NCI-H510A treated with DMSO at 0.1 percent for 48 hours (cell line): ENCODE measurements at places on chromosomes 12 and 14.

GRCh38 chr12:6266971-6267721 lies 43.3 kb upstream of the PLEKHG6 start:
- DNase-seq: no peak

GRCh38 chr14:70283156-70283555 lies 76.3 kb downstream of the COX16 start:
- DNase-seq: peak; percentile 88

DNA sequence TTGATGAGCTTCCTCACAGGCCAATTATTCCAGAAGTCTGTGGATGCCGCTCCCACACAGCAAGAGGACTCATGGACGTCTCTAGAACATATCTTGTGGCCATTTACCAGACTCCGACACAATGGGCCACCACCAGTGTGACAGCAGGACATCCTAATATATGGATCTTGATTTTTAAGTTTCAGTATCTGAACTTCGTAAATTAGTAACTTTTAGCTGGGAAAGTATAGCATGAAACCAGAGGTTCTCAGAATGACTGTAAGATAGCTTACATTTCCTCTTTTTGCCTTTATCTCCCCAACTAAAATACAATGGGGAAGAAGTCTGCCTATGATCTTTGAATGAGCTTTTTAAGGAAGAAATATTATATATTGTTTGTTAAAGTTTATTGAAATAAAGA lies 87.0 kb downstream of the DNAI7 start:
- no peak for DNase-seq

GRCh38 chr12:120618954-120619615 lies 21.3 kb upstream of the CABP1 start:
- no peak for DNase-seq

- DNase-seq: peak; percentile 55
These were observed 13.1 kb downstream of the ASIC1 start for GRCh38 chr12:50070314-50071060.

GRCh38 chr14:100440207-100440631 lies 117.1 kb downstream of the SLC25A47 start:
- DNase-seq: peak; percentile 82

GRCh38 chr12:127899971-127900370 lies 367.0 kb upstream of the TMEM132C start:
- no peak for DNase-seq

GRCh38 chr14:95155045-95155444 lies 2.3 kb downstream of the DICER1 start:
- no peak for DNase-seq

DNA sequence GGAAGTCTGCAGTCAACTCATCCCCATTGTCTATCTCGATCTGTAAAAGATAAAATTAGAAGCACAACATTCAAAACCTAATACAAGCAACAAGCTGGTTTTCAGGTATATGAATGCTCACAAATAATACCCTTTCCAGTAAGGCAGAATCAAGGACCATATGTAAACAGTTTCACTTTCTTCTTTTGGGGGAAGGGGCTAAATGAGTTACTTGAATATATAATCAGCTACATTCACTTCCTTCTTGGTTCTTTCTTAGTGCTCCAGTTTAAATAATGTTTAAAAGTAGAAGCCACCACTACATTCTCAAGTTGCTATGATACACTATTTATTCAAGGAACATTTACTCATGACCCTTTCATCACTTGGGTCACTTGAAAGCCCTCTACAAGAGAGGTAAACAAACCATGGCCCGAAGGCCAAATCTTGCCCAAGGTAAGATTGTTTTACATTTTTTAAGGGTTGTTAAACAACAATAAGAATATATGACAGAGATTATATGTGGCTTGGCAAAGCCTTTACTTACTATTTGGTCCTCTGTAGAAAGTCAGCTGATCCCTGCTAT lies 10.3 kb downstream of the TWF1 start:
- DNase-seq: peak; percentile 6

GRCh38 chr12:78645956-78646355 lies 218.6 kb upstream of the SYT1 start:
- DNase-seq: no peak

DNA sequence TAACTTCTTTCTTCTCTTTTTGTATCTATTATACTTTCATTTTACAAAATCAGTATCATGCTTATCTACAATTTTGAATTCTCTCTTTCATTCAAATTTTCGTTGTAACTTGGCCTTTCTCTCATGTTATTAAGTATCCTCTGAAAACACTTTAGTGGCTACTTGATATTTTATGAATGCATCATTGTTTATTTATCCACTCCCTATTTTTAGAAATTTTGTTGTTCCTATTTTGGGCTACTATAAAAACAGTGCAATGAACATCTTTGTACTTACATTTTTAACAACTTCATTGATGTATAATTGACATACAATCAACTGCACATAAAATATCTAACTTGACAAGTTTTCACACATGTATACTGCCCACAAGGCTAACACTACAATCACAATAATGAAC lies 44.0 kb upstream of the AMIGO2 start:
- DNase-seq: no peak

DNA sequence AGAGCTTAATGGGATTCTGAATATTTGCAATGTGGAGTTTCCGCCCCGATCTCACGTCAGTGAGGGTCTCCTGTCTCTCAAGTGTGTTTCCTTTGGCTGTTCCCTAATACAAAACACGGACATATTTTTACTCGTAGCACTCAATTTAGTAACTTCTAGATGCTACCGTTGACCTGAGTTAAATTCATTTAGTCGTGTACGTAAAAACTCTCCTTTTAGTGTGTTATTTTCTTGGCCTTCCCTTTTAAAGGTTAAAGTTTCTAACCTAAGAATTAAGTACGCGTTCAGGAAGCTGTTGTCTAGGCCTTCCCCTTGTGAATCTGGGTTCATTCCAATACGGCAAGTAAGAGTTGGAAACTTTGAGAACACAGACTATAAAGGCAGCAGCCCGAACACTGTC lies 64.4 kb downstream of the DDX51 start:
- DNase-seq: no peak

GRCh38 chr12:122004633-122005071 lies 17.0 kb upstream of the BCL7A start:
- DNase-seq: no peak

- DNase-seq: no peak
These were observed 95.7 kb downstream of the RFLNA start for GRCh38 chr12:124390442-124391097.

GRCh38 chr12:104520242-104520900 lies 63.6 kb downstream of the CHST11 start:
- DNase-seq: no peak

GRCh38 chr12:2739832-2740641 lies 54.7 kb upstream of the FKBP4 start:
- no peak for DNase-seq

- DNase-seq: no peak
These were observed 222.5 kb downstream of the EXOC5 start for GRCh38 chr14:57046175-57046574.

DNA sequence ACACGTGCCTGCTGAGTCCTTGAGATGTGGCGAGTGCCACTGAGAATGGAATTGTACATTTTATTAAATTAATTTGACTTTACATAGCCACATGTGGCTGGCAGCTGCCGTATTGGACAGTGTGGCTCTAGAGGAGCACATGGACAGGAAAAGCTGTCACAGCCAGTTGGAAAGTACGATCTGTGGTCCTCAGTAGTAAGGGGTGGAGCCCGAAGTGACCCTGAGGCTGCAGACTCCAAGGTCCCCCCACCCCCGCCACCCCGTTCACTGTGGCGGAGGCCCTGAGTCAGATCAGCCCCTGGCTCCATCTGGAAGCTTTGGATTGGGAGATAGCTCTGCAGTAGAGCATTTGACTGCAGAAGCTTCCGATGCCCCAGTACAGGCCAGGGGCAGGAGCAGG lies 25.8 kb upstream of the BEGAIN start:
- DNase-seq: no peak

DNA sequence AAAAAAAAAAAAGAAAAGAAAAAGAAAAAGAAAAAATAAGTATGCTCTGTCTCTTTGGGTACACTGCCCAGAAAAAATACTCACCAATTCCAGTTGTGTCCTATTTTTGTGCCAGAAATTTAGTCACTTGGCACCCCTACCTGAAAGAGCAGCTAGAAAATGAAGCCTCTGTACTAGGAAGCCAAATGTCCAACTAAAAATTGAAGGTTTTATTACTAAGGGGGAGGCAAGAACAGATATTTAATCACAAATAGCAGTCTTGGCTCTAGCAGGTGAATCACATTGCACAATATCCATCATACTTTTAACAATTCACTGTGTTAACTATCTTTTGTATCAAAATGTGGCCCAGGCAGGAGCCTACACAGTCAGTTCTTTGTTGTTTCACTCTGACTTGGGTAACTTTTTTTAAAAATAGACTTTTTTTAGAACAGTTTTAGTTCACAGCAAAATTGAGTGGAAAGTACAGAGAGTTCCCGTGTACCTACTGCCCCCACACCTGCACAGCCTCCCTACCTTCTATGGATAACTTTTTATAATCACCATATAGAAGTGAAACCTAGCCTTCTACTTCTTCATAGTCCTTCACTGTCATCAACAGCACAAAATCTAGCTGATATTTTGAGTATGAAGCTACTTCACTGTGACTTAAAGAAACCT lies 87.1 kb upstream of the ATF7IP start:
- no peak for DNase-seq

DNA sequence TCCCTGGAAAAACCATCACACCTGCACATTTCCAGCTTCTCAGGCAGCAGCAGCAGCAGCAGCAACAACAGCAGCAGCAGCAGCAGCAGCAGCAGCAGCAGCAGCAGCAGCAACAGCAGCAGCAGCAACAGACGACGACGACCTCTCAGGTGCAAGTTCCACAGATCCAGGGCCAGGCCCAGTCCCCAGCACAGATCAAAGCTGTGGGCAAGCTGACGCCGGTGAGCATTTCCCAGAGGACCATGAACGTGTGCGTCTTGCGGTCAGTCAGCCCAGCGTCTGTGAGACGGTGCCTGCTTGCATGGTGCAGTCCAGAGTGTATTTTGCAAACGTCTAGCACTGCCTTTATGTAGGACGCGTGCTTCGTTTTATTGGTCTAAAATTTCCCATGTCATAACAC lies 81.6 kb downstream of the DDX51 start:
- no peak for DNase-seq

DNA sequence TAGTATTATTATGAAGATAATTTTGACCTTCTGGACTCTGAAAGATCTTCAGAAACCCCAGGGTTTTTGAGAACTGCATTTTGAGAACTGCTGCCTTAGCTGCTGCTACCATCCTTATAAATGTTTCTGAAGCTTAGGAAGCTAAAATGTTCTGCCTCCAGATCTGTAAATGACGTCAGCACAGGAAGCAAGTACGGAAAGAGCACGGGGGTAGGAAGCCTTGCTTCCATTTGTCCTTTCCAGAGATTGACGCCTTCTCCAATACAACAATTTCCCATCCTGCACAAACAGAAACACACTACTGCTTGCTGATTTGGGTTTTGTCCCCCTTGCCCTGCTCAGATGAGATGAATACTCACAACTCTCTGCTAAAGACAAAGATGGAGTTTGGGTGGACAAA lies 17.9 kb downstream of the RAD52 start:
- DNase-seq: no peak

GRCh38 chr14:69468949-69469348 lies 15.6 kb upstream of the PLEKHD1 start:
- no peak for DNase-seq

GRCh38 chr14:50031602-50032313 lies 84.6 kb downstream of the VCPKMT start:
- DNase-seq: no peak

- DNase-seq: no peak
These were observed 7.7 kb downstream of the PHETA1 start for GRCh38 chr12:111361073-111361716.

DNA sequence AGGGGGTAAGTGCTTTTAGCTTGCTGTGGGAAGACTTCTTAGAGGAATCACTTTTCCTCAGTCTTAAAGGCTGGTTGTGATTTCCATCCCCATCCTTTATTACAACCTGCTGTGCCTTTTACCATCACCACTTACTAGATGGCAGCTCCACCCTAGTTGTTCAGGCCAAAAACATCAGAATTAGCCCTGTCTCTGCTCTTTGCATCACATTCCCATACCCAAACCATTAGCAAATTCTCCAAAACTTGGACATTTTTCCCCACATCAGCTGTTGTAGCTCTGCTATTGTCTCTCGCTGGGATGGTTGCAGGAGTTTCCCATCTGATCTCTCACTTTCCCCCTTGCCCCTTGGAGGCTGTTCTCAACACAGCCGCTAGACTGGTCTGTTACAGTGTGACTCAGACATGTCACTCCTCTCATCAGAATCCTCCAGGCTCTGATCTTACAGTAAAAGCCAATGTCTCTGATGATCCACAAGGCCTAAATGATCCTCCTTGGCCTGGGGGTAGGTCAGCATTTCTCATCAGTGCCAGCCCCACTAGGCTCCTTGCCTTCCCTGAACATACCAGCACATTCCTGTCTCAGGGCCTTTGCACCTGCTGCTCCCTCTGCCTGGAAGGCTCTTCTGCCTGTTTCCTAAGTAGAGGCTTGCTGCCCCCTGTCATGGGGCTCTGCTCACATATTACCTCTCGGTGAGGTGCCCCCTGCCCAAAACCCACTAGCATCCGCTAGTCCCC lies 102.5 kb downstream of the BEGAIN start:
- no peak for DNase-seq

GRCh38 chr12:125773033-125773640 lies 707.9 kb downstream of the AACS start:
- no peak for DNase-seq

GRCh38 chr12:85794531-85794930 lies 41.7 kb downstream of the RASSF9 start:
- DNase-seq: no peak

DNA sequence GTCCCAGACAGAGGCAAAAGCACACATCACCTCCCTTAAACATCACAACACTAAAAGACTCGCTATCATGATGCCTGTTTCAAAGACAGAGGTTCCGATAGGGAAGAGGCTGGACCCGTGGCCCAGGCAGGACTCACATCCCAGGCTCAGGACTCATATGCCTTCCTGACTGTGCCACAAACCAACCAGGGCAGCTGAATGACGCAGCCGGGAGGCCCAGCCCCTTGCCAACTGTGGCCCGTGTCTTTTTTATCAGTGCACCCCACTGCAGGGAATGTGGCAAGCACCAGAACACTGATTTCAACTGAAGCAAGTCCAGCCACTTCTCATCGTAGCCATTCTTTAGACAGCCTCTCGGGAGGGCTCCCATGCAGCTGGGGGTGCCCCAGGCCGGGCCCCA lies 132.3 kb downstream of the KSR2 start:
- DNase-seq: no peak

- no peak for DNase-seq
These were observed 269.9 kb downstream of the ADAMTS20 start for GRCh38 chr12:43282106-43282505.

DNA sequence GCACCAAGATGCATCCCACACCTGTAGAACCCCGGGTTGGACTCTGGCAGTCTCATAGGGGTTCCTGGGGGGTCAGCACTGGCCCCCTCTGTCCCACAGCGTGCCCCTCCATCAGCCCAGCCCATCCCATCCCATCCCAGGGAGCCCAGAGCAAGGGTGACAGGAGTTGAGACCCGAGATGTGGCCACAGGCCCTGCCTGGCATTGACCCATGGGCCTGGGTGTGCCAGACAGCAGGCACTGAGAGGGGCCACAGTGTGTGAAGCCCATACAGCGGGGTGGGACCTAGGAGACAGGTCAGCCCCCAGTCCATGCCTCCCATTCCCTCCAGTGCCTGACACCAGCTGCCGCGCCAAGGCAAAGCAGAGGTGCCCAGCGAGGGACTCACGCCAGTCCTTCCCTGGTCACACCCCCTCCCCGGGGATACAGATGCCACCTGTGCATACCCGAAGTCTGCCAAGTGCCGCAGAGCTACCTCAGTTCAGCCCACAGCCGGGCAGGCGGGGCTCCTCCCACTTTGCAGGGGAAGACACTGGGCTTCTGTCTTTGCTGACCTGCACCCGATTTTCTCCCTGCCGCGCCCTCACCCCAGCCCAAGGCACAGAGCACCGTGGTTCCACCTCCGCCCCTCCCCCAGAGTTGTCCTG lies 50.4 kb downstream of the CYP46A1 start:
- no peak for DNase-seq
